ENCODE measurements at places on chromosomes 2 and 18. TPM values are rescaled to one million over a fixed set of nuclear protein-coding genes. Genes with fewer than 3 reads are reported as not detected.

- no peak for DNase-seq
Observed at GRCh38 chr2:197191940-197192322, 118.6 kb downstream of the ANKRD44 start.

- no peak for DNase-seq
Observed at GRCh38 chr2:163736433-163737189, 803 bp upstream of the FIGN start.

DNA sequence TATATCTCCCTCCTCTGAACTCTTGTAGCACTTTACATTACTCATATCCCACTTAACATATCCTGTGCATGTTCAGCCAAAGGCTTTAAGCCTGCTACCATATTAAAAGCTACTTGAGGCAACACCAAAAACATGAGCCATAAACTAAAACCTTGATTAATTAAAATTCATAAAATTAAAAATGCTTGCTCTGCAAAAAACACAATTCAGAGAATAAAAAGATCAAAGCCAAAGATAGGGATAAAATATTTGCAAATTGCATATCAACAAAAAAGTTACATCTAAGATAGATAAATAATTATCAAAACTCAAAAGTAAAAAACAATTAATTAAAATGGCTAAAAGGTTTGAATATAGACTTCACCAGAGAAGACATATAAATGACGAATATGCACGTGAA is 495.4 kb upstream of the PIK3C3 start:
- DNase-seq: no peak

DNA sequence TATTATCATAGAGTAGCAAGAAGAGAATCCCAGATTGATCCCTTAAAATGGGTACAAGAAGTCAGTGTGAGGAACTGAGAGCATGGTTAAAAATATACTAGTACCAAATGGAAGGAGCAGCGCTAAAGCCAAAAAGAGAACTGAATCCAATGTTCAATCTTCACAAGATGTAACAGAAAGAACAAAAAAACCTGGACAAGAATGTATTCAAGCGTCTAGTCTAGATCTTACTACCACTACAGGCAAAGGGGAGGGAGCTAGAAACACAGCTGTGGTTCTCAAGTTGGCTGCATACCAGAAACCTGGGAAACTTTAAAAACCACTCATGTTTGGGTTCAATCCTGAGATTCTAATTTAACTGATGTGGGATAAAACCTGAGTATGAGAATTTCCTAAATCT is 57.5 kb downstream of the PIAS2 start:
- no peak for DNase-seq

- DNase-seq: no peak
Observed at GRCh38 chr2:9735335-9735734, 104.5 kb upstream of the YWHAQ start.

- no peak for DNase-seq
Observed at GRCh38 chr2:83650898-83651297, 808.2 kb downstream of the SUCLG1 start.

- no peak for DNase-seq
Observed at GRCh38 chr2:197869041-197869440, 64.6 kb downstream of the PLCL1 start.

- DNase-seq: no peak
Observed at GRCh38 chr18:79071037-79071436, 1.8 kb downstream of the ATP9B start.

GRCh38 chr2:160440888-160441287 is 52.7 kb downstream of the RBMS1 start:
- no peak for DNase-seq

DNA sequence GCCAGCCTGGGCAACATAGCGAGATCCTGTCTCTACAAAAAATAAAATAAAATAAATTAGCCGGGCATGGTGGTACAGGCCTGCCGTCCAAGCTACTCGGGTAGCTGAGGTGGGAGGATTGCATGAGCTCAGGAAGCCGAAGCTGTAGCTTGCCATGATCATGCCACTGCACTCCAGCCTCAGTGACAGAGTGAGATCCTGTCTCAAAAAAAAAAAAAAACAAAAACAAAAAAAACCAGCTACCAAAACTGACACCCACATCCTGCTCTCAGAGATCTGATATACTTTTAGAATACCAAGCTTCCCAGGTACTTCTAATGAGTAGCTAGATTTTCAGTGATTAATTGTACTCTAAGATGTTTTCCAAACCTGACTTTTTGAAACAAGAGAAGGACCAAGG is 74.0 kb downstream of the TTC27 start:
- no peak for DNase-seq

GRCh38 chr2:61774351-61774750 is 79.5 kb downstream of the FAM161A start:
- DNase-seq: no peak

GRCh38 chr2:238370094-238370822 is 49.9 kb downstream of the TRAF3IP1 start:
- no peak for DNase-seq

GRCh38 chr2:46416739-46417403 is 62.5 kb upstream of the TMEM247 start:
- no peak for DNase-seq

- no peak for DNase-seq
Observed at GRCh38 chr2:62506421-62506750, 391 bp upstream of the TMEM17 start.

- no peak for DNase-seq
Observed at GRCh38 chr18:62723666-62724281, 8.4 kb downstream of the PHLPP1 start.

DNA sequence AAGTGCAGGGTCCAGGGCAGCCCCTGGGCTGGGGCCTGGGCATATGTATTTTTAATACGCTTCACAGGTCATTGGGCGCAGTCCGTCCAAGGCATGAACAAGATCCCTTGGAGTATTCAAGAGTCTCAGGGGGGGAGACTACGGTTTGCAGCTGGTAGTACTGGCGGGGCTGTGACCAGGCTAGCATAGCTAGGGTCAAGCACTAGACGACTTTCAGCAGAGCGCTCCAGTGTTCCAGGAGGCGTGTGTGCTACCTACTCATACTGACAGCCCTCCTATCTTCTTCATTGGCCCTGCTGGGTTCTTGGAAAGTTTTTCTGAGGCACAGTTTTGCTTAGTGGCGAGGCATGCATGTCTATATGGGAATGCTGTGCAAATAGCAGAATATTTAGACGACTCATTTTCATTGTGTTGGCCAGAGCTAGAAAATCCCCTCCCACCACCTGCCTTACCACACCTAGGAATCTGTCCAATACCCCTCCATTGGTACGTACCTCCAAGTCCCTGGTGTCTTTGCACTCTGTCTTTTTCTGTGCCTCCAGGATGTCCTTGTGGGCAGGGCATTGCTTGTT is 68.2 kb downstream of the GLI2 start:
- DNase-seq: no peak

DNA sequence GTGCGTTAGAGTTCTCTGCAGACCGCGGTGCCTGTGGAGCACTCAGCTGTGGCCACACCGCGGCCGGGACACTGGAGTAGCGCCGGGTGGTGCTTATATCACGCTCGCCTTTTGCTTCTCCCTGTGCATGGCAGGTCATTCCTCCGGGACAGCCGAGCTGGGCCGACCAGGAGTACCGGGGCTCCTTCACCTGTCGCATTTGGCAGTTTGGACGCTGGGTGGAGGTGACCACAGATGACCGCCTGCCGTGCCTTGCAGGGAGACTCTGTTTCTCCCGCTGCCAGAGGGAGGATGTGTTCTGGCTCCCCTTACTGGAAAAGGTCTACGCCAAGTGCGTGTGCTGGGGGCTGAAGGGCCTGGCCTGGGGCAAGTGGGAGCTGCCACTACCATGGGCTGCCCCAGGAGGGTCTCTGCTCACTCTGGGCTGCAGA is 4.2 kb downstream of the CAPN10 start:
- no peak for DNase-seq

DNA sequence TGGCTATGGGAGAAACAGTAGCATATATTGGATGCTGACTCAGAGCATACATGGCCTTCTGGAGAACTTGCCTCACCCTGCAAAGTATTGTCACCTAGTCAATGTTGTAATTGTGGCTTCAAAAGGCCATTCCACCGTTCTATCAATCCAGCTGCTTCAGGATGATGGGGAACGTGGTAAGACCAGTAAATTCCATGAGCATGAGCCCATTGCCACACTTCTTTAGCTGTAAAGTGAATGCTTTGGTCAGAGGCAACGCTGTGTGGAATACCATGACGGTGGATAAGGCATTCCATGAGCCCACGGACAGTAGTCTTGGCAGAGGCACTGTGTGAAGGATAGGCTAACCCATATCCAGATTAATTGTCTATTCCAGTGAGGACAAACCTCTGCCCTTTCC is 1300.1 kb upstream of the ACVR2A start:
- DNase-seq: no peak

DNA sequence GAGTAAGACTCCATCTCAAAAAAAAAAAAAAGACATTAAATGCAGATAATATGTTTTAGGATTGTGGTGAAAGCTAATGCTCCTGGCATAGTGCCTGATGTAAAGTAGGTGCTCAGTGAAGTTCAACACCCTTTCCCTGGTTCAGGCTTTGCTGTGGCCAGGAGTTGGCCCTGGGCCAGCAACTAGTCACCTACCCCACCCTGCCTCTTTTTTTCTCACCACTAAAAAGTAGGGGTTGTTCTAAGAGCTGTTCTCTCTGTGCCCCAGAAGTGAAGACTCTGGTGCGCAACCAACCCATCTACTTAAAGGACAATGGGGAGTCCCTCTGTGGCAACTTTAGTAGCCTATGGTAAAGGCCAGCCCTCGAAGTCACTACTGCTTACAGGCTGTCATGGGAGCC is 75.9 kb downstream of the DNMT3A start:
- DNase-seq: no peak

- no peak for DNase-seq
Observed at GRCh38 chr2:231696004-231696367, 12.3 kb upstream of the PTMA start.

ANKRD30B gene
- total RNA-seq: not detected

PLCD4 gene
- total RNA-seq: 0.24 TPM

MAB21L4 gene
- total RNA-seq: not detected

LRP2 gene
- total RNA-seq: 0.37 TPM

NTSR2 gene
- total RNA-seq: not detected

LRP1B gene
- total RNA-seq: not detected

DSG1 gene
- not detected for total RNA-seq

GALR1 gene
- not detected for total RNA-seq

All from activated T-cell treated with anti-CD3 and anti-CD28 coated beads, Interleukin-2, amount 50 U/mL, for 72 hours (primary cell).